ENCODE measurements at places on chromosomes 1 and 21.

DNA sequence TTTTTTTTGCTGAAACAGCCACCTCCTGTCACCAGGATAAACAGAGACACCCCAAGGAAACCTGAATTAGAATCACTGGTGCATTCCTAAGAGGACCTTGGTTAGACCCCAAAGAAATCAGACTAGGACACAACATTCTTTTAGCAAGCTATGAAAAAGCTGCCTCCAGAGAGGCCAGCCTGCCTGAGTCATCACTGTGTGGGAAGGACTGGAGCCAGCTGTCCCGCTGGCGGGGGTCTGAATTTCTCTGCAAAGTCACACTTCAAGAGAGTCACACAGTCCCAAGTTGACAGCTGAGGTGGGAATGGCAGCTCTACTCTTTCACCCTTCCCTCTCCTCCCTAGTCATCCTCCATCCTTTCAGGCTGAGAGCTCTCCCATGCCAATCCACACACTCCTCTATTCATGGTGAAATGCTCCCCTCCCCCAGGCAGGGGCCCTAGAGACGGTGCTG, 405.0 kb upstream of the POU3F1 start:
- no peak for DNase-seq

DNA sequence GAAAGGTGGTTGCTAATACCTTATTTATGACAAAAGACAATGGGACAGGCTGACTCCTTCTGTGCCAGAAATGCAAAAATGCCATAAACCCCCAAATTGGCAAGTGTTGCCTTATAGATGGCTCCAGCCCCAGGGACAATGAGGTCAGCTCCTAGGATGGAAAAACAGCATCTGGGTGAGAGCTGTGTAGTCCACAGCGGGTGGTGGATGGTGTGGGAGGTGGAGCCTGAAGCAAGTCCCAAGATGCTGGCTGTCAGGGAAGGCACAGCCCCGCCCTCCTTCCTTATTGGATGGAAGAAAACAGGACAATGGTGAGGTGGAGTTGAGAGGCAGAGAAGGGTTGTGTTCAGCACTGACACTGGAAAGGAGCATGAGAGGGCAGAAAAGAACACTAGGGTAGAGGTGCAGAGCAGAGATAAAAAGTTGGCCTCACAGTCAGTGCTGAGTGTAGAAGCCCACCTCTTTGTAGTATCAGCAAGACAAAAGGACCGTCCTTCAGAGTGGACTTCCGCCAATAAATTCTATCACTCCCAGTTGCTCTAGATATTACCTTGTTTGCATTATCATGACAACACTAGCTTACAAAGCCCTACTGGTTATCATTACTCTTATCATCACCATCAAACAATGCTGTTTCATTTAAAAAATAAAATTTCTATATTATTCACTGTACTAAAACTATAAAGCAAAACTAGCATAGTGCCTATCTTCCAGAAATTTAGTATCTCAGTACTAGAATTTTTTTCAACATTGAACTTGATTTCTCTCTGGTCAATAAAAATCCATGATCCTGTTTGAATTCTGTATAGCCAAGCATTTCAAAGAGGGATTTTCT, 3.7 kb upstream of the SDE2 start:
- DNase-seq, result peak; percentile 68

DNA sequence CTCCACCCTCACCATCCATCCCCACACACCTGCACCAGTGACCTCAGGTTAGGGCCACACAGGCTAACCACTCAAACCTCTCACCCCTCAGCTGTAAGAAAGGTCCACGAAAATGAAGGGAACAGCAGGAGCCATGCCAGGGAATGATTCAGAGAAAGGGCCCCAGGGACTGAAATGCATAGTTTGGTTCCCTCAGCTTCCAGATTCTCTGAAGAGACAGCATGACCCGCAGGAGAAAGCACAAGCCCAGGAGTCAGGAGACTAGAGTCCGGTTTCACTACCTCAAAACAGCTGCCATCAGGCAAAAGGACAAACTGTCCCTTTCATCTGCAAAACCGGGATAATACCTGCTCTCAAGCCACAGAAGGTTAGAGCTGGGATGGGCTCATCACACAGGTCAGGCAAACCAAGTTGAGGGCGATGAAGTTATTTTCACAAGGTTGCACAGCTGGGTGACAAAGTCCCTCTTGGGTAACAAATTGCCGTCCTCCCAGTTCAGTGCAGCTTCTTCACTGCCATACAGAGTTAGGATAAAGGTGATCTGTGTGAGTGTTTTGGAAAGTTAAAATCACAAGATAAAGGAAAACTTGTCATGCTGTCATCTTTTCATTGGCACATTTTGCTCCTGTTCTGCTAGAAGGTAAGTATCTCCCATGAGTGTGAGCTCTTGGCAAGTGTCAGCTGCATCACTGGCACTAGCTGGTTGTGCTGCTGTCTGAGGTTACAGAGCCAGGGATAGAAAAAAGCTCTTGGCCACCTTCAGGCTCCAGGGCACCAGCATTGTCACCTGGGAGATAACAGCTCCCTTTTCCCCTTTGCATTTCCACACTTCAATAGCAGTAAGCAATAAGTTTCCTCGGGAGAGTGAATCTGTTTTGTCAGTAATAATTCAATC, 120.4 kb downstream of the KCNH1 start:
- no peak for DNase-seq

DNA sequence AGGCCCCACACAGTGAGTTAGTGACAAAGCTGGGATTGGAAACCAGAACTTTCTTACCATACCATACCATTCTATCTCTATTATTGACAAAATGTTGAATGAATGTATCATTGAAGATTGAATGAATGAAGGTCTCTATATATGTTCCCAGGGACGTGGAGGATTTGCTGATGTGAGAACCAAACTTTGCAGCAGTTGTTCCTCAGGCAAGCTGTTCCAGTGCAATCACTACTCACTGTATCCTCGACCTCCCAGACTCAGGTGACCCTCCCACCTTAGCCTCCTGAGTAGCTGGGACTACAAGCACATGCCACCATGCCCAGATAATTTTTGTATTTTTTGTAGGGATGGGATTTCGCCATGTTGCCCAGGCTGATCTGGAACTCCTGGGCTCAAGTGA, 11.6 kb upstream of the LIN28A start:
- DNase-seq, result no peak

DNA sequence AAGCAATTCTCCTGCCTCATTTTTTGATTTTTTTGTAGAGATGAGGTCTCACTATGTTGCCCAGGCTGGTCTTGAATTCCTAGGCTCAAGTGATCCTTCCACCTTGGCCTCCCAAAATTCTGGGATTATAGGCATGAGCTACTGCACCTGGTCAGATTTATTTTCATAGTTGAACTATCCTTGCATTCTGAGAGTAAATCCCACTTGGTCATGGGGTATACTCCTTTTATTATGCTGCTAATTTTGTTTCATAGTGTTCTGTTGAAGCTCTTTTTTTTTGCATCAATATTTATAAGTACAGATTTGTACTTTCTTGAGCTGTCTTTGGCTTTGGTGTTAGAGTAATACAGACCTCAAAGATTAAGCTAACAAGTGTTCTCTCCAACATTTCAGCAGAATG, 12.8 kb upstream of the CCSAP start:
- no peak for DNase-seq

DNA sequence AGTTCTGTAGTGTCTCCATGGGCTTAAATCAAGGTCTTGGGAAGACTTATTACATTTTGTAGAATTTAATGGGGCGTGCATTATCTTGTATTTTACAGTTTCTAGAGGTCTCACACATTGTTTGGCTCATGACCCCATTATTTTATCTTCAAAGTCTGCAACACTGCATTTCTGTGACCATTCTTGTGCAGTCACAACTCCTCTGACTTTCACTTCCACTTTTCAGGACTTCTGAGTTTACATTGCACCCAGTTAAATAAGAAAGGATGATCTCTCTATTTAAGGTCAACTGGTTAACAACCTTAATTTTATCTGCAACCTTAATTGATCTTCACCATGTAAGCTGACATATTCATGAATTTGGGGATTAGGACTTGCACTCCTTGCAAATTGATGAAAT, 1186.6 kb downstream of the MRPL39 start:
- no peak for DNase-seq

DNA sequence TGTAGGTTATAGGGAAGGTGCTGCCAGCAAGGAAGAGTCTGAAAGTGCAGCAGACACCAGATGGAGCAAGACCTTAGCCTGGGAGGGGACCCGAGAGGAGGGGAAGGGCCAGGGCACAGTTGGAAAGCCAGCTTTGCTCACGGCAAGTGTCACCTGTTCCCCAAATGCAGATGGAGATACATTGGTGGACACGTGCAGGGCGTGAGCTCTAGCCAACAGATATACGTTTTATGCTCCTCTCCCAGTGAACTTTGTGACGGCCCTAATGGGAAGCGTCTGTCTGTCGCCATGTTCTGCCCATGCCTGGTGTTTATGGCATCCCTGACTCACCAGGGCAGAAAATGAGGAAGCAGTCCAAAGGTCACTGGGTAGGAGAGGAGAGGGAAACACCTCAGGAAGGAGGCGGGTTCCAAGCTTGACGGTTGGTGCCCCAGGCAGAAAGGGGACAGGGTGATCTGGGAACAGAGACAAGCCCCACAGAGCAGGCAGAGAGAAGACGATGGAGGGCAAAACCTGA, 7.6 kb downstream of the GPA33 start:
- DNase-seq, result no peak

DNA sequence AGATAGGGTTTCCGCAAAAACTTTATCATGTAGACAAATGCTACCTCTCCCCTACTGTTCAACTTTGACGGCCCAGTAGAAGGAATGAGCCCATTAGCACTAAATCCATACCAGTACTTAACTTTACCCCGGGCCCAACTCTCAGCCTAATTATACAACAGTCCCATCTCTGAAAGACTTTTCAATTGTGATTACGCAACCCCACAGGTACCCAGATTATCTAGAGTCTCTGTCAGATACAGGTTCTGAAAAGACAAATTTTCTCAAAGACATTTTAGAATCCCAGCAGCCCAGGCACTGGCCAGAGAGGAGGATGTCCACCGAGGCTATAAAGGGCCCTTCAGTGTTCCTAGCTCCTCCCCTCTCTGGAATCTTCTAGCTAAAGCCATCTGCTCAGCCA, 15.0 kb downstream of the FAM78B start:
- DNase-seq, result no peak

DNA sequence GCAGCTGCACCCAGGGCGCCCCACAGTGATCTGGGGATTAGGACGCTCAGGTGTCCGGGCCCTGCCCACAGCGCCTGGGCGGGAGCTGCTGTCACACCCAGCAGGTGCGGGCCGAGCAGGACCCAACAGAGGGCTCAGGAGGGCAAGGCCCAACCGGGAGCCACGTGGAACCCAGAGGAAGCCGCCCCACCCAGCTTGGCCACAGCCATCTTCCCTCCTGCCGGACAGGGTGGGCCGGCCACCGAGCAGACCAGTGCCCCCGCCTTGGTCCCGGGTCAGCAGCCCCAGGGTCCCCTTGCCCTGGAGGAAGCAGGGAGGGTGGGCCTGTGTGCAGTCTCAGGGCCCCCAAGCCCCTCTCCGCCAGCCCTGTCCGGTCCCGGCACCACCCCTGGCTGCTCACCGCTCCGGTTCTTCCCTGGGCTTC, 6.3 kb upstream of the TTLL10 start:
- DNase-seq, result no peak

DNA sequence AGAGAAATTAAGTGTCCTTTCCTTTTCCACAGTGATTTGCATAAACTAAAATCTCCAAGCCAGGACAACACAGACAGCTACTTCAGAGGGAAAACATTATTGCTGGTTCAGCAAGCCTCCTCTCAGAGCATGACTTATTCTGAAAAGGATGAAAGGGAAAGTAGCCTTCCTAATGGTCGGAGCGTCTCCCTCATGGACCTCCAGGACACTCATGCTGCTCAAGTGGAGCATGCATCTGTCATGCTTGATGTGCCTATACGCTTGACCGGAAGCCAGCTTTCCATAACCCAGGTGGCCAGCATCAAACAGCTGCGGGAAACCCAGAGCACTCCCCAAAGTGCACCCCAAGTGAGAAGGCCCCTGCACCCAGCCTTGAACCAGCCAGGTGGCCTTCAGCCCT, 39.1 kb downstream of the CLEC20A start:
- no peak for DNase-seq

GRCh38 chr1:82390627-82391026, 589.9 kb downstream of the ADGRL2 start:
- DNase-seq, result no peak

DNA sequence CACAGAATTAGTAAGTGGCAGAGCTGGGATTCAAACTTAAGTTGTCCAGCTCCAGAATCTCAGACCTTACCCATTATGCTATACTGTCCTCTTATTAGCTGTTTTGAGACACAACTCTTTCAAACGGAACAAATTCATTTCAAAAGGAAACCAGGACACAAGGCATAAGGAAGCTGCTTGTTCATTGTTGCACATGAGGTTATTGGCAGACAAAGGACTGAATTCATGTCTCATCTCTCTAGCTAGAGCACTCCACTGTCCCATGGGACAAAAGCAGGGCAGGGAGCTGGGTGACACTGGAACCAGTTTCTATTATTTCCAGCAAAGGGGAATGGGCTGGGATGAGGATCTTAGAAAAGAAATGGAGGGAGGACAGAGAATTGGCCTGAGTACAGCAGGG, 26.4 kb downstream of the CHI3L2 start:
- no peak for DNase-seq

DNA sequence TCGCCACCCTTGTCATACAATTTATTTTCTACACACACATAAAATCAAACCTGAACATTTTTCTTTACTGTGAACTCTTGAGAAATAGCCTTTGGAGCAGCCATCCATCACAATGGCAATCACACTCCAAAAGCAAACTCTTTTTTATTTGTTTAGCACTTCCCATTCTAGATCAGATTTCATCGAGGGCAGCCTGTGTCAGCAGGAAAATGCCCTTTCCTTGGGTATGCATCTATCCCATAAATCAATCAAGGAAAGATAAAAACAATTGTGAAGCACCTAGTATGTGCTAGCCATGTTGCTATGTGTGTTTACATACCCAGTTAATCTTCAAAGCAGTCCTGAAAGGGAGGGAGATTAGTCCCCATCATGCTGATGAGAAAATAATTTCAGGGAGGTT, 484.1 kb upstream of the USP24 start:
- DNase-seq, result no peak

DNA sequence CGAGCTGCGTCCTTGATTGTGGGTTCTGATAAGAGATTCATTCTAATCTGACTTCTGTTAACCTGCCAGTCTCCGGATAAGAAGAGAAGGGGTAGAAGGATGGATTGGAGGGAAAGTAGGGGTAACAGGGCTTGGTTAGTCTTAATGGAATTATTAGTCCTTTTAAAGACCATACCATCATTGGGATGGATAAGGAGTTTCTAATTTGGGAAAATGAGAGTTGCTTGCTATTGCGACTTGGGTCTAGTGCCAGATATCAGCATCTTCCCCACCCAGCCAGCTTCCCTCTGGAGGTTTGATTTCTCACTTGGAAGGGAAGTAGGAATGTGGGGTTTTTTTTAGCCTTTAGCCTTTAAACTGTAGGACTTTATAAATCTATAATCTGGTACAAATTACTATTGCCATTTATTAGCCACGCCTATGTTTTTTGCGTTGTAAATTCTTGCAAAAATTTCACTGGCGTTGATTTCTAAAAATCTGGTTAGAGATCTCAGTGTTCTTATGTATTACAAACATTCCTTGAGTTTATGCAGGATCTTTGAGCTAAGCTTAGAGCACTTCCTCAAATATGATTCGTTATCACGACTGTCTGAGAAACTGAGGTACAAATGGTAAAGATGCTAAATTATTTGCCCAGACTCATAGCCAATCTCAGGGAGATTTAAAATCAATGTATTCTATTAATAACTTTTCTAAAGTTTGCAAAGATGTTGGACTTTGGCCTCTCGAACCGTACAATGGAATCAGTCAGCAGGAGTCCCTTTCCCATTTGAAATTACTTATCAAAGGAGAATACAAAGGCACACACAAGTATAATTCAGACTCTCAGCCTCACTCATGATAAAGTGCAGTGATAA, 1.3 kb downstream of the FAM20B start:
- DNase-seq, result peak; percentile 40
